ENCODE measurements at places on chromosomes 11 and 22.

- DNase-seq = no peak
Observed at GRCh38 chr11:77106759-77107158, 4.1 kb downstream of the OMP start.

GRCh38 chr22:49570032-49570848, 257.4 kb downstream of the BRD1 start:
- DNase-seq = no peak

DNA sequence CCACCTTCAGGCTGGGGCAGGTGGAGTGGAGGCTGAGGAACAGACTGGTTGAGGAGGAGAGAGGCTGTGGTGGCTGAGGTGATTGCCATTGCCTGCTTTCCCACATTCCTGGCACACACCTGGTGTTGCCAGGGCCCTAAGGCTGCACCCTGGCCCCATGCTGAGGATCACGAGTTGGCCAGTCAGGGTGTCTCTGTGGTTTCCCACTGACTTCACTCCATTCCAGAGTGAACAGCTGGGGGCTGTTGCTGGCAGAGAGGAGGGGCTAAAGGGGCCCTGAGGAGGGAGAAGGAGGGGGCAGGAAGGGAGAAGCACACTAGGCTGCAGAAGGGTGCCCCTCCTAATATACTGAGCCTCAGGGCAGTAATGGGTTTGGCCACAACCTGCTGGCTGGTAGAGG, 1.8 kb downstream of the TMEM86A start:
- no peak for DNase-seq

- DNase-seq = no peak
Observed at GRCh38 chr22:23555118-23555517, 25.0 kb downstream of the IGLL1 start.

- DNase-seq = no peak
Observed at GRCh38 chr11:133360860-133361688, 171.2 kb downstream of the OPCML start.

DNA sequence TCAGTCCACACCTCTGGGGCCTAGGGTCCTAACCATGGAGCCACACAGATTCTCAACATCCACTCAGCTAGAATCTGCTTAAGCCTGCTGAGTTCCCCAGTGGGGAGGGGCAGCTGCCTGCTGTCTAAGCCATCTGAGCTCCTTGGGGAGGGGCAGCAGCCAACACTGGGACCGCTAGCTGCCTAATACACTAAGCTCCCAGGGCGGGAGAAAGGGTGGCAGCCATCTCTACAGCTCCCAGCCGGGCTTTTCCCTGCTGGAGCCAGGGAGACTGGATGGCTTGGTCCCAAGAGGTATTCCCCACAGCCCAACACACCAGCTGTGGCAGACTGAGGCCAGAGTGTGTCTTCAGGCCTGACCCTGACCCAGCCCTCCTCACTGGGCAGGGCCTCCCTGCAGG, 217.3 kb upstream of the TMEM45B start:
- no peak for DNase-seq

DNA sequence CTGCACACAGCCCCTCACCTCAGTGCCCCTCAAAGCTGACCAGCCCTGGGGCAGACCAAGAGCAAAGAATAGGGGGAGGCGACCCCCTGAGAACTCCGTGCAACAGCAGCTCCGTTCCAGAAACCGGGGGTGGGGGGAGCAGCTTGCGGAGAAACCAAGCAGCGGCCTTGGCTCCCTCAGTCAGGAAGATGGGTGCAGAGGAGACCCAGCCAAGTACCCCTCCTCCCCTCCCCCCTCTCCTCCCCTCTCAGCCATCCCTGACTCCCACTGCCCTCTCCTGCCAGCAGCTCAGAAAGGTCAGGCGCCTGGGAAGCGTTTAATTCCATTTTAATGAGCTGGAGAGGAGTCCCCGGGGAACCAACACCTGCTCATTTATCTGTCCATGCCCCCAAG, 78.9 kb downstream of the PDE2A start:
- no peak for DNase-seq

- no peak for DNase-seq
Observed at GRCh38 chr22:24893341-24894070, 53.0 kb downstream of the LHFPL7 start.

- DNase-seq = no peak
Observed at GRCh38 chr22:33126881-33127280, 68.7 kb upstream of the SYN3 start.

- no peak for DNase-seq
Observed at GRCh38 chr11:73157101-73158010, 15.2 kb upstream of the FCHSD2 start.

Measured in skeletal muscle cell (primary cell).